ENCODE measurements at places on chromosomes 4 and X.

GRCh38 chrX:151713849-151714248, 2.0 kb upstream of the FATE1 start:
- DNase-seq, result peak; percentile 53

GRCh38 chrX:37830371-37830770, 17.0 kb downstream of the DYNLT3 start:
- DNase-seq, result no peak

- DNase-seq, result no peak
These were observed 72.0 kb upstream of the MSX1 start for GRCh38 chr4:4787421-4787820.

- no peak for DNase-seq
These were observed 333.7 kb downstream of the UNC5C start for GRCh38 chr4:95215043-95215442.

GRCh38 chrX:45900766-45901615, 644.2 kb downstream of the ZNF674 start:
- DNase-seq, result no peak

DNA sequence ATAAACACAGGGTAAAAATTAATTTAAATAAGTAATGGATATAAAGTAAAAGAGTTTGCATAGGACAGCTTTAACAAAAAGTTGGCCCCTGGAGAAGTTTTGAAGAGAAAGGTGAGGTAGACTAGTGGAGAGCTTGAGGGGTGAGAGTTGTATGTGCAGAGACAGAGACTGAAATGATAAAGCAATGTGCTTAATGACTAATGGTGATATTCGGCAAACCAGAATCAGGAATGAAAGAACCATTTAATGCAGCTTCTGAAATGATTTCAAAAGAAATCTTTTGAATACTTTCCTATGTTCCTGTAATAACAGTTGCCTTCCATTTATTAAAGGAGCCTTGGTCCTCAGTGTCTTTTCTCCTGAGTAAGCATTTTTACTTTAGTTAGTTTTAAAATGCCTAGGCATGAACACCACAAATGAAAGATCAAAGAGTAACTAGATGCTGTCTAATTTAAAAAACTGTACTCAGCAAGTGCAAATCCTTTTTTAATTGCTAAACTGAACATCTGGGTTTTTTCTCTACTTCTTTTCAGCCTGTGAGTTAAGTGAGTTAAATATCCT, 28.5 kb downstream of the CAMK2D start:
- DNase-seq, result no peak

DNA sequence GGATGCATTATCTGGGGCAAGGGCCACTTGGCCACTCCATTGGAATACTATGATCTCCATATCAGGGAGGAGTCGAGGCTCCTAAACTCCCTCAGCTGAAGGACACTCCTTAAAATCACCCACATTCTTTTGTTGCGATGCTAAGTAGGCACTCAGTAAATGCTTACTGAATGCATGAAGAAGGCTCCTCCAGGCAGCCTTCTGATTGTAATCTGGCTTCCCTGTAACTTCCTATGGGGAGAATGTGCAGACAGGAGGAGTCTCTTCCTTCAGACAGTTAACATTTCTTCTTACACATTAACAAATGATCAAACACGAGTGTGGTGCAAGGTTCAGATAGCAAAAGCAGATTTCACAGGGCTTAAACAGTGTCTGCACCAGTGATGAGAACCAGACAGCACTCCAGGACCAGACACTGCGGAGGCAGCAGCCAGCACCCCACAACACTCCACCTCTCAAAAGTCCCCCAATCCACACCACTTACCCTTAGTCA, 21.4 kb upstream of the USO1 start:
- no peak for DNase-seq

Data from HuH-7 (cell line).